ENCODE measurements at places on chromosomes 7 and 10.

GRCh38 chr10:31792745-31793144 lies 135.9 kb downstream of the ARHGAP12 start:
- no peak for DNase-seq

DNA sequence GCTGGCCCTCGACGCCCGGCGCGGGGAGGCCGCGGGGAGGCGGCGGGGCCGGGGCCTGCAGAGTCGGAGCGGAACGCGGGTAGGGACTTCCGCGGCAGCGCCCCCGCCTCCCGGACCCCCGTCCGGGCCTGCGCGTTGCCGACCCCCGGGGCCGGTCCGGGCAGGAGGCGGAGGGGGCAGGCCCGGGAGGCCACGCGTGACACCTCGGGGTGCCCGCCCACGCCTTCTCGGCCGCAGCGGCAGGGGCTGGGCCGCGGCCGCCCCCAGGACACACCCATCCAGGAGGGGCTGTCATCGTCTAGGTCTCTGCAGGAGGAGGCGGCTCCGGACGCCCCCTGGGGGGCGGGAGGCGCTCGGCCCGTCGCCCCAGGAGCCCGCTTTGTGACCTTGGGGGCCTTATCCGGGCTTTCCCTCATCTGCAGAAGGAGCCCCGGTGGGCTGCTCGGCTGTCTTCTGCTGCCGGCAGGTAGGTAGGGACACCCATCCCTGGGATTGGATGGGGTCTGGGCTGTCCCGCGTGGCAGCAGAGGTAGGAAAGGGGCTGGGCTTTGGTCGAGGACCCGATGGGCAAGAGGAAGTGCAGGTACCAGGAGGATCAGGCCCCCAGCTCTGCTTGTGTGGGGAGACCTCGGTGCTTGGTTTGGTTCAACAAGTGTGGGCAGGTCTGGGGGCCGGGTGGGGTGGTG lies 569 bp downstream of the ZNF316 start:
- DNase-seq: peak; percentile 60

- no peak for DNase-seq
These were observed 91.2 kb downstream of the ZNF22 start for GRCh38 chr10:45091968-45092367.

GRCh38 chr7:107122486-107122911 lies 46.3 kb upstream of the HBP1 start:
- peak; percentile 5 for DNase-seq

DNA sequence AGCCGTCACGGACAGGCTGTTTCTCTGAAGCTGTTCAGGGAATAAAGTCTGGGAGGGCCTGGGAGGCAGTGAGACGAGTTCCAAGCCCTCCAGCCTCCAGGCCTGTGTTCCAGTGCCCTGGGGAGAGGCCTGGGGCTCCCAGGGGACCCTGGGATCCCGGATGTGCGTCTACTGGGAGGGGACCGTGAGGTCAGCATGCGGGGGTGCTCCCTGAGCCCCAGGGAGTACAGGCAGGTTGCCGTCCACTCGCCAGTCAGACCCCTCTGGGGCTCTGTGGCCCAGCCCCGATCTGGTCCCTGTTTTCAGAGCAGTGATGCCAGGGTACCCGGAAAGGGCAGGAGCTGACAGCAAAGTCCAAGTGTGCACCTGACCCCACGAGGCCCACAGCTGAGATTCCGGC lies 80.9 kb upstream of the DNAAF5 start:
- no peak for DNase-seq

DNA sequence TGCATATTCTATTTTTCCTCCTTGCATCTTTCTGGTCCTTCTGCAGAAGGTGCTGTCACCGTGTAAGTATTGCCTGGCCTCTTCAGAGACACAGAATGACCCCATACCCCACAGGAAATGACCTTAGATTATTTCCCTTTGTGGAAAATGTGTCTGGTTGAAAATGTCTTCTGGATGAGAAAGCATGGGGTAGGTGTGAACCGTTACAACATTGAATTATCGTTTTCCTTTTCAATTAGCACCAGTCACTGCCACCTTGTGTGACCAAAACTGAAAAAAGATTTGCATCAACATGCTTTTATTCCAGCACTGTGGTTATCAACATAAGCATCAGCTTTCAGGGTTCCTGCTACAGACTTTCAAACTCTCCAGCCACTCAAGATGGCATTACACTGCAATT lies 58.0 kb upstream of the CELF2 start:
- DNase-seq: no peak

DNA sequence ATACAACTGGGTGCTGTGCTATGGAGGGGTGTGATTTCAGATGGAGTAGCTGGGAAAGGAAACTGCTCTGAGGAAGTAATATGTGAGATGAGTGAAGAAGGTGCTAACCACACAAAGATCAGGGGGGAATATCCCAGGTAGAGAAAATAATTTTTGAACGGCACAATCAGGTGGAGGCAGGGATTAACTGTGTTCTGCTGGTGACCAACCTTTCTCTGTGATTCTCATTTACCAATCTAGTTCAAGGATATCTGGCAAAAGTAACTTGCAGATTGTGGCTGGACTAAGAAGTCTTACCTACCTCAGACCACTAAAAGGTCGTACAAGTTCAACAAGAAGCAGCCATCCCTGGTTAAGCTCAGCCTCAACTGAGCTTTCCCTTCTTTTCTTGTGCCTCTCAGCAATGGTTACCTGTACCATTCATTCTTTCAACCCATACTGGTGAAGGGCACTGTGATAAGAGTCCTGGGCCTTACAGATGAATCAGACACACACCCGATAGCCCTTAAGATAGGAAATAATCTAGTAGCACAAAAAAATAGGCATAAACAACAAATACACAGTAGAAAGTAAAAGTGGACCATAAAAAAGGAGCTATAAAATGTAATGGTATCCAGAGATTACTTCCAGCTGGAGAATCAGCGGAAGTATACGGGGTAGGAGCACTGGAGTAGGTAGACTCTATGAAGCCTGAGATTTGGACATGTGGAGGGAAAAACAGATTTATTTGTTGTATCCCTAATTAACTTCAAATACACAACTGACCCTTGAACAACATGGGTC lies 96.6 kb downstream of the UBE2H start:
- DNase-seq: peak; percentile 11

- no peak for DNase-seq
These were observed 31.5 kb downstream of the INSIG1 start for GRCh38 chr7:155329225-155329624.

- no peak for DNase-seq
These were observed 12.4 kb upstream of the JAZF1 start for GRCh38 chr7:28192786-28193585.

GRCh38 chr10:128751284-128751683 lies 625.1 kb upstream of the MKI67 start:
- no peak for DNase-seq

DNA sequence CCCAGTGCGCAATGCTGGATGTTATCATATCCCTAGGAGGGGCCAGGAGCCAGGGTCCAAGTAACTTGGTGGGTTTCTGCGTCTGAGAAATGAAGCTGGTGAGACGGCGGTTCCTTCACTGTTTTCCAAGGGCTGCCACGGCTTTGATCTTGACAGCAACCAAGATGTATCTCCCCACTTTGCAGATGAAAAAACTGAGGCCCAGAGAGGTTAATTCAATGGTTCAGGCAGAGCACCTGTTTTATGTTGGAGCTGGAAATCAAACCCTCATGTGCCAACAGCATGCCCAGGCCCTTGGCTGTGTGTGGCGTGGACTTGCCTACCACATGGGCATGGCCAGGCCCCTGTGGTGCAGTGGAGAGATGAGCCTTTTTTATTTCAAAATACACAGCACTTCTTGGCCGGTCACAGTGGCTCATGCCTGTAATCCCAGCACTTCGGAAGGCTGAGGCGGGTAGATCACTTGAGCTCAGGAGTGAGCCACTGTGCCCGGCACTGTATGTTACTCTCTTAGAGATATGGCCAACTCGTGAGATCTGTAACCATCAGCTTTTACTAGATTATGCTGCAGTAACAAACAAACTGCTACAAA lies 225.2 kb upstream of the SH2B2 start:
- DNase-seq: no peak

DNA sequence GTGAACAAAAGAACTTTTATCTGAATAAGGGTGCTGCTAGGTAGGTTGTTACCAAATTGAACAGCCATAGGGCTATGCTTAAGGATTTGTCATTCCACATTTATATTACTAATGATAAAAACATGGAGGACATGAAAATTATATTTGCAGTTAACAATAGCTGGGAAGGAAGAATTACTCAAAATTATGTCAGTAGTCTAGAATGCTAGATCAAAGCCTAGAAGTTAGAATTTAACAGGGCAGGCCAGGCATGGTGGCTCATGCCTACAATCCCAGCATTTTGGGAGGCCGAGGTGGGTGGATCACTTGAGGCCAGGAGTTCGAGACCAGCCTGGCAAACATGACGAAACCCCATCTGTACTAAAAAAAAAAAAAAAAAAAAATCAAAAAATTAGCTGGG lies 9.4 kb downstream of the STK17A start:
- no peak for DNase-seq

DNA sequence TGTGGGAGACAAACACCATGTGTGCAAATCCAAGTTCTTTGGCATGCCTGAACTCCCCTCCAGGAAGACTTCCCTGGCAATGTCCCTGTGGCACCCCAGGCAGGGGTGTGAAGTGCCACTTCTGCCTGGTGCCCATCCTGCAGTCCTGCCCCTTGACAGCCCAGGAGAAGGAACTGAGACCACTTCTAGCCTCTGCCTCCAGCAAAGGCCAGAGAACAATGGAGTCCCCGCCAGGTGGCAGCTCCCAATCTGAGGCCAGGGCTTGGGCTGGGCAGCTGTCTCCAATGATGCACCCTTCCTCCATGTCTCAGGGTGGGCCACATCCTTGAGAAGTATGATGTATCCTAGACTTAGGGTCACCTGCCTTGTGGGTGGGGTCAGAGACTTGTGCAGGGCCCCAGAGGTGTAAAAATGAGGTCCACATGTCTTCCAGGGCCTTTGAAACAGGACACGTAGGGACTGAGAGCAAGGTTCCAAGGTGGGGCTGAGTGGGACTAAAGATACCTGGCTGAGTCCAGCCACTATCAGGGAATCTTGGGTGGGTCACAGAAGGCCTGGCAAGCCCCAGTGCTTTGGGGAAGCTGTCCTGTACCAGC lies 5.5 kb downstream of the FXYD4 start:
- DNase-seq: no peak

DNA sequence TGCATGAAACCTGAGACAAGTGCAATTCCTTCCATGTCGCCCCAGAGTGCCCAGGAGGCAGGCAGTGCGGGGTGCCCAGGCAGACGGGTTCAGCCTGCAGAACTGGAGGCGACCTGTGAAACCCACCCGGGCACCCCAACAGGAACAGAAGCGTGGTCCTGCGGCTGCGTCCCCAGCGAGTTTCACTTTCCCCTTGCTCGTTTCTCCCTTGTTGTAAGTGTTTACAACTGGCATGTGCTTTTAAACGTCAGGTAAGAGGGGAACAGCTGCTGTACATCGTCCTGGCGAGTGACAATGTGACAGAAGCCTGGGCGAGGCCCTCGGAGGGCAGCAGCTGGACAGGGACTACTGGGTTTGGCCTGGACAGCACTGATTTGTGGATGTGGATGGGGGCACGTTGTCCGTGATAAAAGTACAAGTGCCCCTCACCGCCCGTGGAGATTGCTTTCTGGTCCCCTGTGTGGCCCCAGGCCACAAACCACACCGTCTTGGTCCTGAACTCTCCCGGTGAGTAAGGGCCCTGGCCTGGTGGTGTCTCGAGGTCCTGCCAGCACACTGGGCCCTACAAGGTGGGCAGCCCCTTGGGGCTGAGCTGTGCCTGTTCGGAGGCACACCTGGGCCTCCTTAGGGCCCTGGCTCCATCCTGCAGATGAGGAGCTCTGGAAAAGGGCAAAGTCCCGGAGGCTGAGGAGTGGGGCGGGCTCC lies 4.0 kb downstream of the VENTX start:
- peak; percentile 69 for DNase-seq

- DNase-seq: peak; percentile 88
These were observed 30.5 kb upstream of the MKRN1 start for GRCh38 chr7:140509789-140510188.

GRCh38 chr7:133941496-133941895 lies 185.6 kb upstream of the LRGUK start:
- no peak for DNase-seq

- DNase-seq: no peak
These were observed 121.7 kb downstream of the WDFY4 start for GRCh38 chr10:48806342-48806741.

DNA sequence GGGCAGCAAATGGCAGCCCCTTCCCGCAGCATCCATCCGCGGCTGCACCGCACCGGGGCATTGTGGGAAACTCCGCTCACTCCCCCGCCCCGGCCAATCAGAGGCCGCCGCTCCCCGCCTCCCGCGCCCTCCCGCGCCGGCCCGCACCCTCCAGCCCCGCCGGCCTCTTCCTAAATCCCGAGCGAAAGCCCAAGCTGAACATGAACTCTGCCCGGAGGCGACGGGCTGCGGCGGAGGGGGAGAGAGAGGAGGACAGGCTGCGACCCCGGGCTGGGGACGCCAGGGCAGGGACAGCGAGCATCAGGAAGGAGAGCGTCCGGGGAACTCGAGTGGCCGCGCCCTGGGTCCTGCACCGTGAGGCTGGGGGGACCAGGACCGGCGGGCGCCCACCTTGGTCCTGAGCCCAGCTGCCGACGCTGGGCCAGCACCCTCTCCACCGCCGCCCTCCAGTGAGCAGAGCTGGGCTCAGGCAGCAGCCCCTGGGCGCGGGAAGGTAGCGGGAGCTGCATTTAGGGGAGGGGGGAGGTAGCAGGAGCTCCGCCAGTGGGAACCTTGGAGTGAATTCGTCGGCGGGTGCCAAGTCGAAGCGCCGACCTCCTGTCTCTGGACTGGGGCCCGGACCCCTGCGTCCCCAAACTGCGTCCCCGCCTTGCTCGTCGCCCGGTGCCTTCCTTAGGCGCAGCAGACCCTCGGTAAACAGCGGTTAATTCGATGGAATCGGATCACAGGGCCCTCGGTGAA lies at the start of gene DGKI:
DGKI (minus strand) TSS at position 148 of the 741 bp plus-strand sequence.
- peak; percentile 20 for DNase-seq

All from small intestine (tissue), 16 donors.